ENCODE measurements at places on chromosomes 1 and 21.

DNA sequence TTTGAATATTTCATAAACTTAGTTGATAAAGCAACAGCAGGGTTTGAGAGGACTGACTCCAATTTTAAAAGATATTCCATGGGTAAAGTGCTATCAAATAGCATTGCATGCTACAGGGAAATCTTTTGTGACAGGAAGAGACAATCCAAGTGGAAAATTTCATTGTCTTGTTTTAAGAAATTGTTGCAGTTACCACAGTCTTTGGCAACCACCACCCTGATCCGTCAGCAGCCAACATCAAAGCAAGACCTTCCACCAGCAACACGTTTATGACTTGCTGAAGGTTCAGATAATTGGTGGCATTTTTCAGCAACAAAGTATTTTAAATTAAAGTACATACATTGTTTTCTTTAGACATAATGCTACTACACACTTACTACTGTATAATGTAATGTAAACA lies 47.8 kb downstream of the ADGRL4 start:
- H3K27me3 ChIP-seq = no peaks in the 10 kb centered on the region
- H3K4me3 ChIP-seq = no peak overlapping the region
- H3K4me1 ChIP-seq = no peaks in the 10 kb centered on the region
- H3K27ac ChIP-seq = no peak overlapping the region

- H3K36me3 ChIP-seq = no peaks in the 10 kb centered on the region
- no peak overlapping the region for H3K4me3 ChIP-seq
- no peaks in the 10 kb centered on the region for H3K4me1 ChIP-seq
- no peak overlapping the region for H3K27ac ChIP-seq
- H3K27me3 ChIP-seq = peaks cover 2% of the 10 kb centered on the region
Observed at GRCh38 chr1:94276988-94277434, 39.6 kb upstream of the ARHGAP29 start.

DNA sequence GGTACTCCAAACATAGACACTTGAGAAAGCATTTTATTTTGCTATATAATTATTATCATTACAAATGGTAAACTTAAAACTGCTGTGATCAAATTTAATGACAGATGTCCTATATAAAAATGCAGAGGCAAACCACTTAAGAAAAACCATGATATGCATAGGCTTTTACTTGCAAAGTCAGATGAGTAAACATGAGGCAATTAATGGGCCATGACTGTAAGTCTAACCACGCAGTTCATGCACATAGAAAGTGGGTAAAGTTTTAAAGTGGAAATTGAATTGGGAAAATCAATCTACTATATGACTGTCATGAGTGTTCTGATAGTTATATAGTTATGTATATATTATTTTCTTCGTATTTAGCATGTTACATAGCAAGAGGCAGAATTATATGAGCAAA lies 219.2 kb downstream of the PTPRC start:
- H3K36me3 ChIP-seq = peaks cover 13% of the 10 kb centered on the region
- no peaks in the 10 kb centered on the region for H3K27me3 ChIP-seq
- no peak overlapping the region for H3K27ac ChIP-seq

- H3K27ac ChIP-seq = no peak overlapping the region
- H3K27me3 ChIP-seq = no peaks in the 10 kb centered on the region
- H3K36me3 ChIP-seq = no peaks in the 10 kb centered on the region
- H3K4me1 ChIP-seq = no peaks in the 10 kb centered on the region
- H3K4me3 ChIP-seq = no peak overlapping the region
Observed at GRCh38 chr1:181354865-181355264, 128.5 kb upstream of the CACNA1E start.

- no peak overlapping the region for H3K4me3 ChIP-seq
- no peaks in the 10 kb centered on the region for H3K4me1 ChIP-seq
- DNase-seq = no peak
- H3K36me3 ChIP-seq = peaks cover 39% of the 10 kb centered on the region
Observed at GRCh38 chr1:53271446-53272090, 33.2 kb upstream of the MAGOH start.

DNA sequence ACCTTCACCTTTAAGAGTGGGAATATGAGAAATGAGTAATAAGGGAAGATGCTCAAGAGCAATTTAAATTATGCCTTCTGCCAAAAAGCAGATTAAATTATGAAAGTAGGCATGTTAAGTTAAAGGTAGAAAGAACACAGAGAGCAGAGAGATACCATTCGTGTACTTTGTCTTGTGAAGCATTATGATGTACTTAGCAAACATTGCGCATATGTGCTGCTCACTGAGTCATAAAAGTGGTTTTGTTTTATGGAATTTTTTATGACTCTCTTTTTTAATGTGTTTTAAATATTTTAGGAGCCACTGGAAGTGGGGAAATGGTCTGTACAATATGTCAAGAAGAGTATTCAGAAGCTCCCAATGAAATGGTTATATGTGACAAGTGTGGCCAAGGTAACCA lies 35.3 kb downstream of the MTF2 start:
- no peak overlapping the region for H3K27ac ChIP-seq
- H3K4me1 ChIP-seq = peaks cover 23% of the 10 kb centered on the region
- no peak overlapping the region for H3K4me3 ChIP-seq
- H3K36me3 ChIP-seq = peaks cover 27% of the 10 kb centered on the region
- no peaks in the 10 kb centered on the region for H3K27me3 ChIP-seq

DNA sequence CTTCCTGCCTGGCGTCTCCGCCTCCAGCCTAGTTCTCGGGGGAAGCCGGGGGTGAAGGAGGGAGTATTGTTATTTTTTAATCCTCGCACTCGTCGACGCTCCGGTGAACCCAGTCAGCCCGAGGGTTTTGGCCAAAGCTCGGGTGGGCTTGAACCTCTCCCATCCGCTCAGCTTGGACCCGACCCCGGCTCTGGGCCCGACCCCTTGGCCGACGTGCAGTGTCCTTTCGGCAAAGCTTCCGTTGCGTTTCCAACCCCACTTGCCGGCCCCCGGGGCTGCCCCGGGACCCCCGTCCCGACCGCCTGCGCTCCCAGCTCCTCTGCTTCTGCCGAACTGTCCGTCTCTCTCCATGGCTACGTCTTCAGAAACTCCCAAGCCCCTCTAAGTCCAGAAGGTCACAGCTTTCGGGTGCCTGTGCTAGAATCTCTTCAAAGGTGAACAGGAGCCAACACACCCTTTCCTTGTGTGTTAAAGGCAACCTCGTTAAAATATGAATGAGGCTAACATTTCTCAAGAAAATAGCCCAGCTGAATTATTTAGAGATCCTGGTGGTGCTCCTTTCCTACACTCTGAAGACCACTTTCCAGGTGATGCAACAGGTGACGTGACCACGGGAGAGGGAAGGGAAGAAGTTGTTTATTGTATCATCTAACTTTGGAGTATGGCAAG lies 647 bp downstream of the DESI2 start:
- H3K4me1 ChIP-seq = peaks cover 26% of the 10 kb centered on the region
- H3K36me3 ChIP-seq = peaks cover 13% of the 10 kb centered on the region
- DNase-seq = peak; percentile 9

- no peaks in the 10 kb centered on the region for H3K36me3 ChIP-seq
- no peak for DNase-seq
- no peaks in the 10 kb centered on the region for H3K27me3 ChIP-seq
Observed at GRCh38 chr1:25695090-25695770, 78.6 kb downstream of the MAN1C1 start.

- H3K4me3 ChIP-seq = no peak overlapping the region
- H3K4me1 ChIP-seq = no peaks in the 10 kb centered on the region
- no peak overlapping the region for H3K27ac ChIP-seq
Observed at GRCh38 chr1:33221385-33221758, 34.9 kb upstream of the ZNF362 start.

DNA sequence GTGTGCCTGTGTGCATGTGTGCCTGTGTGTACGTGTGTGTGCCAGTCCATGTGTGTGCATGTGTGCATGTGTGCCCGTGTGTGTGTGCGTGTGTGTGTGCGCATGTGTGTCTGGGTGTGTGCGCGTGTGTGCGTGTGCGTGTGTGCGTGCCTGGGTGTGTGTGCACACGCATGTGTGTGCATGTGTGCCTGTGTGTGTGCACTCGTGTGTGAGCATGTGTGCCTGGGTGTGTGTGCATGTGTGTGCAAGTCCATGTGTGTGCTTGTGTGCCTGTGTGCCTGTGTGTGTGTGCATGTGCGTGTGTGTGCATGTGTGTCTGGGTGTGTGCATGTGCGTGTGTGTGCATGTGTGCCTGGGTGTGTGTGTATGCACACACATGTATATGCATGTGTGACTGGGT lies 28.7 kb upstream of the COL6A2 start:
- H3K4me1 ChIP-seq = peaks cover 4% of the 10 kb centered on the region
- H3K36me3 ChIP-seq = no peaks in the 10 kb centered on the region
- no peak for DNase-seq
- H3K4me3 ChIP-seq = no peak overlapping the region

DNA sequence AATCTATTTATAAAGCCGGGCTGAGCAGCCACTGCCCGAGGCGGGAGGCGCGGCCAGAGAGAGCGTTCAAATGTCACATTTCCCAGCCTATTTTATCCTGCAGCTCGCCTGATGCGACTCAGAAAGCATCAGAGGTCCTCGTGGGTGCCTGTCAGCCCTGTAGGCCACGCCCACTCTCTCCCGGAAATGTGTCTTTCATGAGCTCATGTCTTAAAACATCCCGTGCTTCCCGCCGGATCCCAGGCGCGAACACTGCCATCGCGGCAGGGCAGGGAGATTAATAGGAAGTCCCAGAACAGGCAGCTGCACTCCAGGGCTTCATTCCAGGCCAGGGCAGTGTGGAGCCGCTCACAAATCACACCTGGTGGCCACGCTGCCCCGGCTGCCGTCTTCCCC lies 117.5 kb downstream of the PRDM16 start:
- H3K36me3 ChIP-seq = no peaks in the 10 kb centered on the region
- DNase-seq = no peak
- H3K27me3 ChIP-seq = peaks cover 6% of the 10 kb centered on the region
- H3K27ac ChIP-seq = no peak overlapping the region

GRCh38 chr21:45615145-45615711 lies 28.3 kb upstream of the PCBP3 start:
- H3K4me3 ChIP-seq = peak overlapping the region; percentile 75
- peak overlapping the region; percentile 85 for H3K27ac ChIP-seq
- no peaks in the 10 kb centered on the region for H3K27me3 ChIP-seq
- peaks cover 3% of the 10 kb centered on the region for H3K36me3 ChIP-seq
- DNase-seq = peak; percentile 90

DNA sequence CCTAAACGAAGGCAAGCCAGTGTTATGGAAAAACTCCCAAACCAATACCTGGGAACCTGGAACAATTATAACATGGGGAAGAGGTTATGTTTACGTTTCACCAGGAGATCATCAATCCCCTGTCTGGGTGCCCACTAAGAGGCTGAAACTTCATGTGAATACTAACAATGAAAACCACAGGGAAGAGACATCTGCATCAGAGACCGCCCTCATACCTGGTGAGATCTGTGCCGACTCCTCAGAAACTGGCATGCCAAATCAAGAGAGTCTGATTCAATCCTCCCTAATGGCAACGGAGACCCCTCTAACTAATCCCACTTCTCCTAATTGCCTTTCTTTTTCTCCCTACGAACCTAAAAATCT lies 163.2 kb downstream of the IER5 start:
- DNase-seq = no peak
- no peak overlapping the region for H3K4me3 ChIP-seq
- H3K27ac ChIP-seq = no peak overlapping the region
- H3K36me3 ChIP-seq = no peaks in the 10 kb centered on the region

- no peak overlapping the region for H3K4me3 ChIP-seq
- H3K27ac ChIP-seq = no peak overlapping the region
- peaks cover 15% of the 10 kb centered on the region for H3K27me3 ChIP-seq
- no peak for DNase-seq
- no peaks in the 10 kb centered on the region for H3K4me1 ChIP-seq
Observed at GRCh38 chr1:59978511-59978910, 51.9 kb upstream of the CYP2J2 start.

DNA sequence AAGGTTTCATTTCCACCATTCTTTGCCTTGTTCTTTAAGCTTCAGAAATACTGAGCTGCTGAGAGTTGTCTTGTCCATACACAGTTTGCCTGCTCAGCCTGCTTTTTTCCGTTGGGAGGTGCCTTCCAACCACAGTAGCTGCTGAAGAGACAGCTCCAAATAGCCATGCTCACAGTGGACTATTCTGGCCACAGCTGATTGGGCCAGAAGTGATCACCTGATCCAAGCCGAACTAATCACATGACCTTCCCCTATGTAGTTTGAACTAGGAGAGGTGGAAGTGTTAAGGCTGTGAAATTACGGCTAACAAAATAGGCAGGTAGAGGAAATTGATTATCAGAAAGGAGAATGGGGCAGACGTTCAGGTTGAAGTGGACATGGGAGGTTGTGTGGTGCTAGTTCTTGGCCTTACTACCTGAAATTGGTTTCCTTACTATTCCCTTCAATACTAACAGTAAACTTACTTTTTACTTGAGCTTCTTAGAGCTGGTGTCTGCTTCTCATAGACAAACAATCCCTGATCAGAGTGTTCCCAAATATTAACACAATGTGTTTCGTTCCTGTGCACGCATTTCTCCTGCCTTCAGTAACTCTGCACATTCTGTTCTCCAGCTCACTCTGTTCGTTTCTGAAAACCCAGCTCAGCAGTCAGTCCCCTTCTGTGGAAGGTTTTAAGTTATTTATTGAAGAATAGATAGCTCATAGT lies 136.1 kb downstream of the RWDD3 start:
- no peaks in the 10 kb centered on the region for H3K27me3 ChIP-seq
- no peaks in the 10 kb centered on the region for H3K4me1 ChIP-seq
- no peak for DNase-seq
- no peak overlapping the region for H3K27ac ChIP-seq
- H3K36me3 ChIP-seq = no peaks in the 10 kb centered on the region
- H3K4me3 ChIP-seq = no peak overlapping the region

- no peak overlapping the region for H3K27ac ChIP-seq
- DNase-seq = no peak
- H3K27me3 ChIP-seq = no peaks in the 10 kb centered on the region
- H3K4me3 ChIP-seq = no peak overlapping the region
- no peaks in the 10 kb centered on the region for H3K36me3 ChIP-seq
Observed at GRCh38 chr1:80392529-80392928, 1386.0 kb upstream of the ADGRL4 start.

DNA sequence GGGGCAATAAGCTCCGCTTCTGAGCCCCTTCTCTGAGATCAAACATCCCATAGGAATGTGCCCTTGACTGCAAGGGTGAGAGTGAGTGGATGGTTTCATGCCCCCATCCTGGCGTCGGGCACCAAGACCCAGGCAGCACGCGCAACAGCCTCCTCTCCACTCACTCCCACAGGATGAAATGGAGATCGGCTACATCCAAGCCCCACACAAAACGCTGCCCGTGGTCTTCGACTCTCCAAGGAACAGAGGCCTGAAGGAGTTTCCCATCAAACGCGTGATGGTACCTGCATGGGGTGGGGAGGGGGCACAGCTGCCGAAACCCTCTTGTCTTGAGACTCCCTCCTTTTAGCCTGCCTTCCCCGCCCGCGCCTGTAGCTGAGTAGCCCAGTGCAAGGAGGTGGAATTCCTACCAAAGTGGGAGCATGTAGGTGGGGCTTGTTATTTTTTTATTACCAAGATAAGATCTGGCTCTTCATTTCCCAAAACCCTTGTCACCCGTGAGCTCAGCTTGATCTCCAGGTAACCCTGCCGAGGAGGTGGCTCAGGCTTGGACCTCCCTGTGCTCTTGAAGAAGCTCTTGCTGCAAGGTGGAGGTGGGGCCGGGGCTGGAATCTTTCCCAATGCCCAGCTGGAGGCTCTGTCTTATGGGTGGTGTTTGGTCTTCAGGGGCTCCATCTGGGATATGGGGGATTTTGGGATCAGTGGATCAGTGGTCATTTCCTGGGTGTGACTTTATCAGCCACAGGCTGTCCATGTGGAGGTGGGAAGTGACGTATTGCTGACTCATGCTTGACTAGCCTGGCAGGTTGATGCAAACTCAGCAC lies 24.0 kb upstream of the PADI6 start:
- H3K27ac ChIP-seq = no peak overlapping the region
- no peaks in the 10 kb centered on the region for H3K4me1 ChIP-seq
- no peaks in the 10 kb centered on the region for H3K27me3 ChIP-seq
- DNase-seq = no peak
- H3K36me3 ChIP-seq = no peaks in the 10 kb centered on the region

Data from activated CD4-positive, alpha-beta T cell treated with anti-CD3 and anti-CD28 coated beads for 36 hours (primary cell).